ENCODE measurements at places on chromosomes 16 and 17. TPM values are rescaled to one million over a fixed set of nuclear protein-coding genes. Genes with fewer than 3 reads are reported as not detected.

- no peak for DNase-seq
Observed at GRCh38 chr16:72246423-72246822, 74.5 kb upstream of the PMFBP1 start.

- no peak for DNase-seq
Observed at GRCh38 chr17:78960928-78961327, 18.8 kb downstream of the LGALS3BP start.

The CDC42EP4 gene
- 129 TPM for total RNA-seq

The CLEC19A gene
- total RNA-seq = not detected

- DNase-seq = no peak
Observed at GRCh38 chr16:47480410-47480809, 19.3 kb downstream of the PHKB start.

GRCh38 chr16:77711775-77712174, 10.5 kb upstream of the NUDT7 start:
- no peak for DNase-seq

The KRTAP16-1 gene
- total RNA-seq = not detected

The CCL7 gene
- not detected for total RNA-seq

DNA sequence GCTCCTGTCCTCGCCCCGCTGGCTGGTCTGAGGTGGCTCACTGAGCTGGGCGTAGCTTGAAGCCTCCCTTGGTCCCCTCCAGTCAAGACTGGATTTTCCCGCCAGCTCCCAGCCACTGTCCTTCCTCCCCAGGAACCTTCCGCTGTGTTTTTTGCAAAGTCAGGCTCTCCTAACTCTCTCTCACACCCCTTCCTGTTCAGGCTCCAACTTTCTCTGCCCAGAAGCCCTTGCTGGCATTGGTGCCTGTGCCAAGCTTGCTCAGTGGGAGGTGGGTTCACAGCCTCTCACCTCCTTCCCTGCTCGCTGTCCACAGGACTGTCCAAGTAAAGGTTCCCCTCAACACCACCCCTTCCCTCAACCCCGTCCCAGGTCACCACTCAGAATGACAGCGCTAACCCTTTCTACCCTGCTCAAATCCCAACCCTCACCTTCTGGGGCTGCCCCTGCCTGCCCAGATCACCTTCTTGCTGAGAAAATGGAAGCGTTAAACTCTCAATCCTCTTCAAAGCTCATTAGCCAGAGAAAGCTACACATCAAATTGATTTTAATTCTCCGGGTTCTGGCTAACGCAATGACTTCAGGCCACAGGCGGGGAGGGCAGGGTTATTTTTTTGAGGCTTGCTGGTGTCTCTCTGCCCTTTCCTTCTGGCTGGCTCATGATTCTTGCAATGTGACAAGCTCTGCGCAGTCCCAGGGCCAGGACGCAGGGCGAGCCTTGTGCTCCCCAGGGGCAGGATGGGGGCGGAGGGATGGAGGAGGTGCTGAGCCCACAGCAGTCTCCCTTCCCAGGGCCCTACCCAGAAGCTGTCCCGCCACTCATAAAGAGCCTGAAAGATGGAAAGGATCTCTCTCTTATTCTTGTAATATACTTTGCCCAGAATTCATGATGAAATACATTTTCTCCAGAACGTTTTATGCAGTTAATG, 357.2 kb upstream of the TNRC6C start:
- no peak for DNase-seq

- no peak for DNase-seq
Observed at GRCh38 chr17:16474012-16474725, 17.8 kb downstream of the LRRC75A start.

DNA sequence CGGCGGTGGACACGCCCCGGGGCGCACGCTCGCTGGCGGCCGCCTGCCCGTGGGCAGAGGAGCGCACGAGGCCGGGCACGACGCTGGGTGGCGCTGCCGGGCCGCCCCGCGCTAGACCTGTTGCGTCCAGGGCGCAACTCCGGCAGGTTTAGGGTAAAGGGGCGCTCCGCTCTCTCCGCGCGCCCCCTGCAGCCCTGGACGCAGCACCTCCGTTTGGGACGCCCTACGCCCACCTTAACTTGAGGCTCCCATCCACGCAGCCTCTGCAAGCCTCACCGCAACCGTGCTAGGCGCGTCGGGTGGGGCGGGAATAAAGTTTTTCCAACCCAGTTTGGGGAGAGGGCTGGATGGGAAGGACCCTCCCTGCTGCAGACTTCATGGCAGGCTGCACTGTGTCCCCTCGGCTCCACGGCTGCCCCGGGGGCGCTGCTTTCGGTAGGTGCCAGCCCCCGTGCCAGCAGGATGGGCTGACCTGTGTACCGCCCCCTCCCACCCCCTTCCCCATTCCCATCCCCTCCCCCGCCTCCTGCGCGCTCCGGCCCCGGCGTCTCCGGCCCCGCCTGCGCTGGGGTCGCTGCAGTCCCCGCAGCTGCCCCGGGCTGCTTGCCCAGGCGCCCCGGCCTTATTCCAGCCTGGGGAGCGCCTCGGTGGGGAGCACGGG, at the start of gene SYT17:
SYT17 (plus strand) TSS at position 531 of the 661 bp plus-strand sequence. CDS start 407 bp downstream, outside the sequence.
- DNase-seq = peak; percentile 31

The DHRS7C gene
- not detected for total RNA-seq

GRCh38 chr17:81514739-81515529, 2.3 kb upstream of the ACTG1 start:
- DNase-seq = peak; percentile 84

The RASD1 gene
- total RNA-seq = 24.1 TPM

- DNase-seq = no peak
Observed at GRCh38 chr17:51873302-51873701, 285.2 kb downstream of the CA10 start.

The RNF112 gene
- 6.9 TPM for total RNA-seq

The GAS7 gene
- 24.2 TPM for total RNA-seq

The PRDM7 gene
- total RNA-seq = not detected

The C16orf92 gene
- total RNA-seq = not detected

The FBXW10 gene
- 0.11 TPM for total RNA-seq

DNA sequence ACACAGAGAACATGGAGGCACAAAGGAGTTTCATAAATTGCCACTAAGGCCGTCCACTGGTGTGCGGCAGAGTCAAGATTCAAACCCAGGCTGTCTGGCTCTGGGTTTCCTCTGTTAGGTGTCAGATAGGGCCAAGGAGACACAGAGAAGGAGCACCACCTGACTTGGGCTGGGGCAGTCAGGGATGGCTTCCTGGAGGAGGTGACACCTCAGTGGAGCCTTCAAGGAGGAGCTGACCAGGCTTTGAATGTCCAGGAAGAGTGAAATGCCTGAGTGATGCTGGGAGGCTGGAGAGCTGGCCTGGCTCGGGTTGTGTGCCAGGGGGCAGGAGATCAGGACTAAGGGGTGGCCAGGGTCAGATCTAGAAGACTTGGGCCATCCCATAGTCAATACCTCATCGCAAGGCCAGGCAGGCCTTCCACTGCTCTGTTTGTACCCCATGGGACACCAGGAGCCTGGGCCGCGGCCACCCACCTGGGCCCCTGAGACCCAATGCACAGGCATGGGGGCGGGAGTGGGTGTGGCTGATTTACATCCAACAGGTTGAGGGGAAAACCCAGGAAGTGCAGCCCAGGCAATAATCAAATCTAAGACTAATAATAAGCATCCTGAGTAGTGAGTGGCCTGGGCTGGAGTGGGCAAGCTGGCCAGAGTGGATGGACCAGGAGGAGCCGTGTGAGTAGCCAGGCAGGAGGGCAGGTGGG, 73.7 kb downstream of the USP22 start:
- DNase-seq = no peak

GRCh38 chr16:56549744-56550385, 15.0 kb upstream of the MT4 start:
- no peak for DNase-seq

DNA sequence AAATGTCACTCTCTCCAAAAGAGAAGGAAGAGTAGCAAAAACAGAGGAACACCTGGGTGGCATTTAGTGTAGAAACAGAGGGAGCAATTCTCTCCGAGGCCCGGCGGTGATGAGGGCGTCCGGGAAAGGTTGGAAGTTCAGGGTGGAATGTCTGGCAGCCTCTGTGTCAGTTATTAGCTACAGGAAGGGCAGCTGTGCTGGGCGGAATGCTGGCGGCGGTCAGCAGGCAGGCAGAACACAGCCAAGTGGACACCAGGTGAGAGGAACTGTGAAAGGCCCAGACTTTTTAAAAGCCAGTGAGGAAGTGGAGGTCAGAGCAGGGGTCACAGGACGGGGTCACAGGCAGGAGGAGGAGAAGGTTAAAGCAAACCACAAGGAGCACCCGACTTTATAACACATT, 238.1 kb downstream of the NTN1 start:
- no peak for DNase-seq

GRCh38 chr16:14278749-14279148, 207.6 kb downstream of the MRTFB start:
- DNase-seq = no peak

DNA sequence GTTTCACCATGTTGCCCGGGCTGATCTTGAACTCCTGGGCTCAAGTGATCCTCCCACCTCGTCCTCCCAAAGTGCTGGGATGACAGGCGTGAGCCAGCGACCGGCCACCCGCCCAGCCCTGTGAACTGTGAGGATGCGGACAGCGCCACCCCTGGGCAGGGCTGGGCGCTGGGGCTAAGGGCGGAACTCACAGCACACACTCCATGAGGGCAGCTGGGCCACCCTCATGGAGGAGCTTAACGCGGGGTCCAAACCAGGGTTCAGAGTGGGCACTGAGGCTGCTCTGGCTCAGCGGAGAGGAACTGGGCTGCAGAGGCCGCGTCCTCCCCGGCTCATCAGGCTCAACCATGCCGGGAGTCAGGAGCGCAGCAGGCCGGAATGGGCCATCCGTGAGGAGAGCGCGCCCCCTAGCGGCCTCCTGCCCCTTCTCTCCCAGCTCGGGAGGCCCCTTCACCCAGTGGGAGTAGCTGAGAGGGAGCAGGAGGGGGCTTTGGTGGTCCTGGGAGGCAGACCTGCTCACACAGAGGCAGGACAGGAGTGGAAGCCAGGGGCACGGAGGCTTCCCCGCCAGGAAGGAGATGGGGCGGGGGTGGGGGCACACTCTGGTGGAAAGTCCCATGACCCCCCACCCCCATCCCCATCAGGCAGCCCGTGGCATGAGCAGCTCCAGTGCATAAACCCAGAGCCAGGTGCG, 13.8 kb downstream of the CORO7 start:
- peak; percentile 92 for DNase-seq

- DNase-seq = no peak
Observed at GRCh38 chr17:61255647-61256046, 144.0 kb upstream of the TBX2 start.

DNA sequence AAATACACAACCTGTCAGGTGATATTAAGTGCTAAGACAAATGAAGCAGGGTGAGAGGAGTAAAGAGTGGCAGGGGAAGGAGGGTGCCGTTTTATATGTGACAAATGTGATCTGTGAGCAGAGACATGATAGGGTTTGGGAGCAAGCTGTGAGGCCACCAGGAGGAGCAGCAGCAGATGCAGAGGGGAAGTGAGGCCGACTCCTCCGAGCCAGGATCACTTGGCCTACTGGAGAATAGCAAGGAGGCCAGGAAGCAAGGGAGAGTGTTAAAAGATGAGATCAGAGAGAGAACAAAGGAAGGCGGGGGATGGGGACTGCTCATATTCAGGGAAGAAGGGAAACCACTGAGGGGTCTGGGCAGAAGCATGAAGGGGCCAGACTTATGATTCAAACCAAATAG, 129.4 kb downstream of the TANGO6 start:
- no peak for DNase-seq

The AOC3 gene
- 112 TPM for total RNA-seq

The CCDC154 gene
- total RNA-seq = 2.7 TPM

DNA sequence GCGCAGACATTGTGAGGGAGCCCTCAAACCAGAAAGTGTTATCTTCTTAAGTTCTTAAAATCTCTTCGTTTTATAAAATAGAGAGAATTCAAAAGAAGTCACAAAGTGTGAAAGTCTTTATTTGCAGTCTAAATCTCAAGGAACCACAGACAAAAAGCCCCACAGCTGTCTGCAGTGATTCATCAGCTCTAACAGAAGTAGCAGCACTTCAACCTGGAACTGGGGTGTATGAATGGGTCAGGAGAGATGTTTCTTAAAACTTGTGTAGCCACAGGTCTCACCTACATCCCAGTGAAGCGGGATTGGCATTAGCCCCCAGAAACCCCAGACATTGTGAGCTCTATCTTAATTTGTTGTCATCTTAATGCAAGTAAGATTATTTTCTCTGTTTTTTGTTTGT, 61.1 kb downstream of the CDYL2 start:
- no peak for DNase-seq

DNA sequence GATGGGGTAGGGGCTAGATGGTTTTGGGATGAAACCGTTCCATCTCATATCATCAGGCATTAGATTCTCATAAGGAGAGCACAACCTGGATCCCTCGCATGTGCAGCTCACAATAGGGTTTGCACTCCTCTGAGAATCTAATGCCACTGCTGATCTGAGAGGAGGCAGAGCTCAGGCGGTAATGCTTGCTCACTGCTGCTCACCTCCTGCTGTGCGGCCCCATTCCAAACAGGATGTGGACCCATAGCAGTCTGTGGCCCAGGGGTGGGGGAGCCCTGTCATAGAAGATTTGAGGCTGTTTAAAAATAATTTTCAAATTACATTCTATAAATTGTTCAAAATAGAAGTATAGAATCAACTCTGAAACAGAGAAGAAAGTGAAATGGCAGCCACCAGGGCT, 50.8 kb downstream of the PHKB start:
- no peak for DNase-seq

DNA sequence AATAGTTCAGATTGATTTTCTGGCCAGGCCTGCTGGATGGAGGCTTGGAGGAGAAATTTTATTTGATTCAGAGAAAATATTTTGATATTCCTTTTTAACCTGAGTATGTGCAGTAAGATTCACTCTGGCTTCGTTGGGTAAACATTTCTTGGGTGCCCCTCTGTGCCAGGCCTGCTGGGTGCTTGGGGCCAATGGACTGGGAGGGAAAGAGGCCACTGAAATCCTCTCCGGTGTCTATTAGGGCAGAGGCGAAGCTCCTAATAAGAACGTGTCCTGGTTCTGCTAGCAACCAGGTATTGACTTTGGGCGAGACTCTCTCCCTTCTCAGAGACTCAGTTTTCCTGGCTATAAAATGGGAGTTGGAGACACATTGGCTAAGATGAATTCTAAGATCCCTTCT, 122.5 kb downstream of the CYLD start:
- no peak for DNase-seq

The KCNJ12 gene
- total RNA-seq = 1.9 TPM

The ZNF597 gene
- total RNA-seq = 3.7 TPM

The HOXB6 gene
- 3.2 TPM for total RNA-seq

DNA sequence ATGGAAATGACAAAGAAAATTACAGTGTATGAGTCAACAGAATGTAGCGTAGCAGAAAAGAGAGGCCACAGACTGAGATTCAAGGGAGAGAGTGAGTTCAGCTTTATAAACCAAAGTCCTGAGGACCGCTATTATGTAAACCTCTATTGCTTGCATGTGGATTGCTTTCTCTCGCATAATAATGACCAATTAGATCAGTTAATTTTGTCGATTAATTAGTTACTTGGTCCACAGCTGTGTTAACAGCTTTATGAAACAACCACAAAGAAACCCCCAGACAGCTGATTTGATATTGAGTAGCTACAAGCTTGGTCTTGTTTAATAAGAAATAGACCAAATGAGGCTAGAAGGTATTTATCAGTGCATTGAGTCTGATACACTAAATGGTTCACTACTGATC, 291.8 kb upstream of the ERCC4 start:
- DNase-seq = no peak

The ANKRD40CL gene
- total RNA-seq = not detected

GRCh38 chr17:6913608-6914443, 82.0 kb upstream of the ALOX12 start:
- peak; percentile 81 for DNase-seq

The MED1 gene
- 43.7 TPM for total RNA-seq

- DNase-seq = no peak
Observed at GRCh38 chr16:11121914-11122692, 133.9 kb downstream of the SOCS1 start.

Data from ovary (tissue), 10 donors.